PC-9 (cell line): ENCODE measurements at places on chromosomes 13 and 19. TPM values are rescaled to one million over a fixed set of nuclear protein-coding genes. Genes with fewer than 3 reads are reported as not detected.

Gene FBXW9
- total RNA-seq, result 21.0 and 21.9 TPM in 2 replicates

Gene ZNF560
- total RNA-seq, result 2.4 and 2.7 TPM in 2 replicates

- no peak overlapping the region for H3K27ac ChIP-seq
- no peak overlapping the region for H3K4me3 ChIP-seq
- peaks cover 7% of the 10 kb centered on the region; the same call in 1 of the 2 replicates for H3K27me3 ChIP-seq
- H3K36me3 ChIP-seq, result no peaks in the 10 kb centered on the region
- no peak for DNase-seq
These were observed 2.5 kb upstream of the PRAM1 start for GRCh38 chr19:8504919-8505318.

DNA sequence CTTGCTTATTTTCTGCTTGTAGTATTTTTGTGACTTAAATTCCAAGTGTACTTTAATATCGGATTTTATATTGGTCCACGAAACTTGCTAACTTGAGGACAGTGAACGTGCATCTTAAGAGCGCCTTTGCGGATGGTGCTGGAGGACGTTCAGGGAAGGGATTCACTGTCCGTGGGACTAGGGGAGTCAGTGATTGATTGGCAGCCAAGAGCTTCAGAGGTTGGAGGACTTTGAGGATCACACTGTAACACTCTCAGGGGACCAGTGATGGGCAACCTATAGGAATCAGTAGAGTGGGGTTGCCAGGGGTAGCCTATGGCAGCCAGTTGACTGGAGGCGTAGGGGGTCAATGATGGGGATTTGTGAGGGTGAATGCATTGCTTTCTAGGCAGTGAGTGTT is 516 bp downstream of the ZNF175 start:
- H3K36me3 ChIP-seq, result no peaks in the 10 kb centered on the region
- peaks cover 20% of the 10 kb centered on the region for H3K27me3 ChIP-seq
- DNase-seq, result no peak
- H3K27ac ChIP-seq, result no peak overlapping the region

DNA sequence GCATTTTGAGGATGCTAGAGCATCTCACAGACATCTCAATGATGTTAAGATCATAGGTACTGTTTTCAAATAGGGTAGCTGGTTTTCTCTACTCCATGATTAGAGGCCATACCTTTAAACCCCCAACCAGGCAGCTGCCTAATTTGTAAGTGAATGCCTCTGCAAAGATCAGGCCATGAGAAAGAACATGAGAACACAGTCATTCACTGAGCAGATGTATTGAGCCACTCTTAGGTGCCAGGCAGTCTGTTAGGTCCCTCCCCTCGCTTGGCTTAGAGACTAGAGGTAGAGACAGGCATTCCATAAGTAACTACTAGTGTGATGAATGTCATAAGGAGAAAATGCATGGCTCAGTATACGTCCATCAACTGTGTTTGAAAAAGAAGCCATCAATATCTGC is 410.0 kb downstream of the FGF9 start:
- H3K27ac ChIP-seq, result no peak overlapping the region
- no peak for DNase-seq
- no peak overlapping the region for H3K4me3 ChIP-seq
- H3K36me3 ChIP-seq, result no peaks in the 10 kb centered on the region

DNA sequence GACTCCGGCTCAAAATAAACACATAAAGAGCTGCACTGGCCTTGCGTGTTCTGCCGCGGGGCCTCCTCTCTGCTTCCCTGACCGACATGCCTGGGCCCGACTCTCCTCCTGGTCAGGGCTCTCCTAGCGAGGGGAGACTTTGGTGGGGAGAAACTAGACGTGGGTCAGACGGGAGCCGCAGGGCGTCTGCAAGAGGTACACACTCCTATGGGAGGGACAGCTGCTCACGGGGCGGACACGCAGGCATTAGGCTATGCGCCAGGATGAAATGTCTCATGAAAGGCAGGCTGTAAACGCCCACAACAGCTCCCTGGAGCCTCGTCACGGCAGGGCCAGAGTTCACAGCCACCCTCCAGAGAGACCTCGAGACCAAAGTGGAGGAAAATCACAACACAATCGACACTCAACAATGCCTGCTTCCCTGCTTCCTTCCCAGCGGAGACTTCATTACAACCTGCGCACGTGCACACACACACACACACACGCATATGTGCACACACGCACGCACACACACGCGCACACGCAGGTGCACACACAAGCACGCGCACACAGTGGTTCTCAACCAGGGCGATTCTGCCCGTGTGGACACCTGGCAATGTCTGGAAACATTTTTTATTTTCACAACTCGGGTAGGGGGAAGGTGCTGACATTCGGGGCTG is 5.8 kb downstream of the SLC39A3 start:
- H3K36me3 ChIP-seq, result no peaks in the 10 kb centered on the region
- no peak overlapping the region for H3K27ac ChIP-seq
- no peaks in the 10 kb centered on the region for H3K27me3 ChIP-seq
- no peak overlapping the region for H3K4me3 ChIP-seq

GRCh38 chr13:107025991-107026390 is 458.1 kb upstream of the ARGLU1 start:
- peaks cover 8% of the 10 kb centered on the region for H3K4me1 ChIP-seq
- H3K4me3 ChIP-seq, result no peak overlapping the region
- no peak overlapping the region for H3K27ac ChIP-seq
- DNase-seq, result peak; percentile 62
- no peaks in the 10 kb centered on the region for H3K36me3 ChIP-seq

DNA sequence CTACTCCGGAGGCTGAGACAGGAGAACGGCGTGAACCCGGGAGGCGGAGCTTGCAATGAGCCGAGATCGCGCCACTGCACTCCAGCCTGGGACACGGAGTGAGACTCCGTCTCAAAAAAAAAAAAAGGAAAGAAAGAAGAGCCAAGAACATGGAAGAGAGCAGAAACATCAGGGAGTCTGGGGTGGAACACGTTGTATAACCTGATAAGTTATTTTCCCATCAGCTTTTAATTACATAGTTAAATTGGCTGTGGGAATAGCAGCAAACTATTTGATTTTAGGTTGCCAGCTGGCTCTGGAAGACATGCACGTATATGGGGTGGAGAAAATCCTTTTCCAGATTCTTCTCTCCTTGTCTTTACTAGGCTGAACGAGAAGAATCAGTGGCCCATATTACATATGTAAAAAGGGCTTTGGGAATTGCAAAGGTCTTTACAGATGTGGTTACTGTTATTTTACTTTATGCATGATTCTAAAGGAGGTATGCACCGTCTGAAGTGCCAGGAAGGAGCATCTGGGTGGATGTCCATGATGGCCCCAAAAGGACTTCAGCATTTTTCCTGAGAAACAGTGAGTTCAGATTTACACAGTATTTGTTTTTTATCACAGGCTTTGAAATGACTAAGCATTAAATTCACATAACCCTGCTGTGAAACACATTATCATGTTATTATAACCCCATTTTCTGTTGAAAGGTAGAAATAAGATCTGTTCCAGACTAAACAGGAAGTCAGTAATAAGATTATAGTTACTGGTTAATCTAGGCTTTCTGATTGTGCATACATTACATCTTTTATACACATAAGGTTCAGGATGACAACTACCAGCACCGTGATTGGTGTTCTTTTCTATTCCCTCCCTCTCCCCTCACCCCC is 4.6 kb upstream of the NAA16 start:
- no peak for DNase-seq
- no peak overlapping the region for H3K27ac ChIP-seq
- H3K27me3 ChIP-seq, result no peaks in the 10 kb centered on the region
- no peak overlapping the region for H3K4me3 ChIP-seq

DNA sequence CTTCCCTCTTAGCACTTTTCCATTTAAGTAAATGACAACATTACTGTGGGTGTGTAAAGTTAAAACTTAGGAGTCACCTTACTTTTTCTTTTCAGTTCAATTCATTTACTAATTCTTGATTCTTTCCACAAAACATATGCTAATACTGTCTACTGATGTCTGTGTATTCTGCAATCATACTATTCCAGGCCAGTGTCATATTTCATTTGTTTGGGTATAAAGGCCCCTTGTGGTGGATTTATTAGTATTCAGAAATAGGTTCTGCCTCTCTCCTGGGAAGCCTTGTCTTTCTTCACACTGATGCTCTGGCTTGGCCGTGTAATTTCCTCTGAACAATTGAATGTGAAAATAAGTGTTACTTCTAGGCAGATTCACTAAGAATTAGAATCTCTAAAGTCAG is 621.9 kb upstream of the SPRY2 start:
- H3K4me1 ChIP-seq, result no peaks in the 10 kb centered on the region
- no peak overlapping the region for H3K27ac ChIP-seq
